ENCODE measurements at places on chromosomes 2 and 18.

DNA sequence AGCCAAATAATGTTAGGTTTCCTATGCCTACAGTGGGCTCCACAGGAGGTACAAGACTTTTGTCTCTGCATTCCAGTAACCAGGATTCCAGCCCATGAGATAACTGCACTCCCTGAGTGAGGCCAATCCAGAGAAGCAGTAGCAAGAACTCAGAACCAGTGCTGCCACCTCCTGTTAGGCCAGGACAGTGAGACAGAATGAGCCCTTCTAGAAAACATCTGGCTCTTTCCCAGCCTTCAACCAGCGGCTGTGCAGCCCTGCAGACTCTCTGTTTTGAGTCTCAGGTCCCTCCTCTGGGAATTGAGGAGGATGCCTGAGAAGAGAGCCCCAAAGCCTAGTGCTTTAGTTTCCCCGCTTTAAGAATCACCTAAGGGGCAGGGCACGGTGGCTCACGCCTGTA lies 44.2 kb downstream of the ARID5A start:
- DNase-seq: no peak

GRCh38 chr2:102046135-102046986 lies 54.6 kb downstream of the IL1R2 start:
- DNase-seq: no peak

- no peak for DNase-seq
Observed at GRCh38 chr18:46141199-46141598, 37.0 kb downstream of the HAUS1 start.

DNA sequence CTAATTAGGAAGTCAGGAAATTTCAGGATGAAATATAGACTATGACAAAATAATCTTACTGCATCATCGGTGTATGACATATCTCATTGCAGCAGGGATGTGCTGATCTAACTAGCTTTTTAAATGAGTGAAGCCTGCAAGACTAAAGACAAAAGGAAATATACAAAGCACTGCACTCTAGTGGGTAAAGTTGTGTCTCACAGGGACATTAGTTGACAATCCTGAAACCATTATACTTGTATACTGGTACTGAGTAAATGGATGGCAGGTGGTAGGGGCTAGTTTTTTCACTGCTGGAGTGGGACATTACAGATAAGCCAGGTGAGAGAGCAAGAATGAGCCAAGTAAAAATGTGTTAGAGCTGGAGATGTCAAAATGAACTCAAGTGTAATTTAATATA lies 317.5 kb upstream of the RAB6C start:
- DNase-seq: no peak

GRCh38 chr2:77977471-77978063 lies 455.4 kb upstream of the LRRTM4 start:
- no peak for DNase-seq
